ENCODE measurements at places on chromosomes 11 and 22.
A peak's percentile ranks its signal among the peaks of the same experiment; 100 is the strongest.

GRCh38 chr11:61054927-61055562 lies 47.2 kb upstream of the CD5 start:
- peak; percentile 55 for DNase-seq

DNA sequence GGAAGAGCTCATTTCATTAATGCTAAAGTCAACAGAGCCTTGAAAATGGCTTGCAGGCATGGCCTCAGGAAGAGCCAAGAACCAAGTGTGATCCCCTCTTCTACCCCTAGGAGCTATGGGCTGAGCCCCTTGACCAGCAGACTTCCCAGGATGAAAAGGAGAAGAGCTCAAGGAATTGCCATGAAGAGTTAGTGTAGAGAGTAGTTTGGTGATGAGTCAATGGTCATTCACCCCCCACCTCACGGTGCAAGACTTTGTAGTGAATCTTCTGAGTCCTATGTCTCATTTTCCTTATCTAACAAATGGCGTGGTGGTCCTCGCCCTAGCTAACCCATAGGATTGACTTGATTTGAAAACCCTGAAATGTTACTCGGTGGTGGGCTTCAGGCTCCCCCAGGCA lies 422.4 kb upstream of the CADM1 start:
- no peak for DNase-seq

- DNase-seq = no peak
These were observed 10.0 kb upstream of the MICAL2 start for GRCh38 chr11:12100429-12100828.

- no peak for DNase-seq
These were observed 6.5 kb downstream of the MMP1 start for GRCh38 chr11:102791271-102792036.

- no peak for DNase-seq
These were observed 45.3 kb upstream of the ADA2 start for GRCh38 chr22:17264321-17265052.

- DNase-seq = no peak
These were observed 55.7 kb downstream of the TSPAN18 start for GRCh38 chr11:44782478-44782877.

GRCh38 chr11:2203440-2204259 lies 32.0 kb upstream of the TH start:
- DNase-seq = no peak

GRCh38 chr11:1820463-1821325 lies 14.1 kb upstream of the SYT8 start:
- DNase-seq = no peak

- DNase-seq = no peak
These were observed 809.1 kb downstream of the DLG2 start for GRCh38 chr11:84817998-84818397.

- no peak for DNase-seq
These were observed 557 bp downstream of the GTPBP1 start for GRCh38 chr22:38706101-38706900.

DNA sequence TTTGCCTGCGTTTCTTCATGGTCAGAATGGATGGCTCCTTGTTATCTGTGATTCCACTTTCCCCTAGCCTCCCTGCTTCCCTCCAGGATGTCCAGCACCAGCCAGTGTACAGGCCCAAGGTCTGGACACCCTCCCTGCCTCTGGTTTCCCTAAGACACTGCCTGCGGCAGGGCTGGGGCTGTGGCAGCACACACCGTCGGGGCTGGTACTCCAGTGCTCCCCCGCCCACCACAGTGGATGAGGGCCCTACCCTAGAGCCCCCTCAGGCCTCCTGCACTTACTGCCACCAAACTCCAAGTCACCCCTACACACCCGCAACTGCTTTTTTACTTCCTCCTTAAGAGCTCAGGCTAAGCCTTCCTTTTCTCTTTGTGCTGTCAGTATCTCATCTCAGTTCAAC lies 28.9 kb downstream of the ZNF214 start:
- no peak for DNase-seq

DNA sequence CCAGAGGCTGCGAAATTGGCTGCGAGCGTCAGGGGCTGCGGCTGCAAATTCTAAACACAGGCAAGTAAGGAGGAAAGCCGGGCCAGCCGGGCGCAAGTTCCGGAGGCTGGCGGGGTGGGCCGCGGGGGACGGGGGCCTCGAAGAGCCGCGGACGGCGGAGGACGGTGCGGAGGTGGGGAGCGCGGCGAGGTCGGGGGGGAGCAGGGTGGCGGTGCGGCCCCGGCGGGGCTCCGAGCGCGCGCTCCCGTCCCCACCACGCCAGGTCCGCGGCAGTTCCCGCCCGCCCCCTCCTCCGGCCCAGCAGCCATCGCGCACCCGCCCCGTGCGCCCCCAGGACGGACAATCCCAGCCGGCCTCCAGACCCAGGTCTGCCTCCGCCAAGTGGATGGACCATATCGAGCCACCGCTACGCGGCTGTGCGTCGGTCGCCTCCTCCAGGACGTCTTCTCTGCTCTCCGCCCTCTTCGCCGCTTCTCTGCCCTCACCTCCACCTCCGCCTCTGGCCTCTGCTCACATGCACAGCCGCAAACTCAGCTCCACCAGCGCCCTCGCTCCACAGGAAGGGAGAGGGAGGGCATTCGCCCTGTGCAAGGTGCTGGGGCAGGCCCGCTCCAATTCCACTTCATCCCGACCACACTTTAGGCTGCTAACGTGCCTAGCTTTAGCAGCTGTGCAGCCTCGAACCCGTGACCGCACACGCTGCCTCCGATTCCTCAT lies 7.2 kb downstream of the ELFN2 start:
- no peak for DNase-seq

DNA sequence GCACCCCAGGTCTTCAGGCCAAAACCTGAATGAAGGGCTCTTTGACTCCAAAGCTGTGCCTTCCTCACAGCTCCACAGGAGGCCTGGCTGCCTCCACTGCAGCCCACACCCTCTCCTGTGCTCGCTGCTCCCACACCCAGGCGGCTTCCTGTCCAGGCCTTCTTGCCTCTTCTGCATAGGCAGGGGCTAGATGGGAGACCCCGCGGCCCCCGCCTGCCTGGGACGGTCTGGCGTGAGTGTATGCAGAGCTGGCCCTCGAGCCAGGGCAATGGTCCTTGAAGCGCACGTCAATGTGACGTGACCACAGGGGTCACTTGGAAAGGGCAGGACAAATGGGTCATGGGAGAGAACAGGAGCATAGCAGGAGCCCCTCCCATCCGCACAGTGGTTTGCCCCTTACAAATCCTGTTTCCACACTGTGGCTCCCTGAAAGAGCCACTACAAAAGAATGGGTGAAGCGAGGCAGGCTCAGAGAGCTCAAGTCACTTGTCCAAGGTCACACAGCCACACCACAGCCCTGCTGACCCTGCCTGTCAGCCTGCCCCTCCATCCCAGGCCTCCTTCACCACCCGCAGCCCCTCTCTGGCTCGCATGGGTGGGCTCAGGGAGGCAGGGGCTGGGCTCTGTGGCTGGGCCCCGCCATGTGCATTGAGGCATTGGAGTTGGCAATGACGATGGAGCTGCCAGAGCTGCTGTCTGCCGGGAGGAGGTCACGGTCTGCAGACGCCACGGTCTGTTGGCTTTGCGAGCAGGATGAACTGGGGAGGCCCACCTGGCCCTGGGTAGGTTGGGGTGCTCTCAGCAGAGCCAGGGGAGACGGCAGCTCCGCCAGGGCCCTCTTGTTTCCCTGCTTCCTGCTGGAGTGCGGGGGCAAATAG lies 71.2 kb upstream of the WNT11 start:
- DNase-seq = no peak

DNA sequence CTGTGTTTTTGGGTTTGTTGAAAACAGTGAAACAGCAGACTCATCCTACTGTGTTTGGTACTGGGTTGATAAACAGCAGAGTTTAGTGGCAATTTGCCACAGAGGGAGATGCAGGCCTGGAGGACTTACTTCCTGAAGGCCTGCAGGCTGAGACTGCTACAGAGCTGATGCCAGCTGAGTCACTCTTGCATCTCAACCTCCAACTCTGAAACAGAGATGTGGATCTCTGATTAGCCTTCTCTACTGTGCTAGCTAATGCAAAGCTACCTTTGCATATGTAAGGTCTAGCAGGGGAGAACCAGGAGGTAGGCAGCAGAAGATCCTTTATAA lies 14.3 kb downstream of the ATP5MG start:
- no peak for DNase-seq

DNA sequence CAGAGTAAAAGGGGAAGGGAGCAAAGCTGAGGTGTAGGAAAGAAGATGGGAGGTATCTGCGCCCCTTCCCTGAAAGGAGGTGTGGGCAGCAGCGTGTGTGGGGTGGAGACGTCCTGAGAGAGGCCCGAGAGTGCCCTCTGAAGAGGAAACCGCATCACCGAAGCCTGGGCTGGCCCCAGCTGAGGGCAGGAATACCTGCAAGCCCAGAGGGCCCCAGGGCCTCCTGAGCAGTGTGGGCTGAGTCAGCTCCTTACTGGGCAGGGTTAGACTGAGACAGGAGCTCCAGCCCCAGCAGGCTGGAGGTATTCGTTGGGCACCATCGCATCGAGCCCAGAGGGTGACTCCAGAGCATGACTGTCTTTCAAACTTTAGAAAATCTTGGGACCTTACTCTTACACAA lies 534.0 kb upstream of the B3GAT1 start:
- DNase-seq = no peak

Data from stimulated activated CD4-positive, alpha-beta T cell treated with anti-CD3 and anti-CD28 coated beads, Interleukin-12 subunit alpha, Interleukin-12 subunit beta, amount 100 ng/mL, for 48 hours (primary cell).